RKO (cell line): ENCODE measurements at places on chromosomes 1 and 21.
A peak's percentile ranks its signal among the peaks of the same experiment; 100 is the strongest.

GRCh38 chr1:214022810-214023425 lies 35.1 kb downstream of the PROX1 start:
- no peak for DNase-seq

DNA sequence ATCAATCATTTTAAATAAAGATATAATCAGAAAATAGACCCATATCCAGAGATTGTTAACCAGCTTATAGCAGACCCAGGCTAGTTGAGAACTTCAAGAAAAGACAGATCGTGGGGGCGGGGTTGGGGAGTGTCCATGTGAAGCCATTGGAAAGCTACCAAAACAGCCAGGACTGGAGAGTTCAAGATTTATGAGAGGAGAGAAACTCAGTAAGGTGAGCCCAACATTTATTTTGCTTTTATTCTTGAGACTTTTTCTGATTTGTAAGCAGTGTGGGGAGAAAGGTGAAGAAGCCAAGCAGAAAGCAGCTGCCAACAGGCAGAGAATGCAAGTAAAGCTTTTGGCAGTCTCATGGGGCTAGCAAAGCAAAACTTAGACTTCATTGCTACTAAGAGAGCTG lies 179.9 kb downstream of the VPS13D start:
- no peak for DNase-seq

- no peak for DNase-seq
Observed at GRCh38 chr1:25746299-25747045, 53.5 kb upstream of the SELENON start.

DNA sequence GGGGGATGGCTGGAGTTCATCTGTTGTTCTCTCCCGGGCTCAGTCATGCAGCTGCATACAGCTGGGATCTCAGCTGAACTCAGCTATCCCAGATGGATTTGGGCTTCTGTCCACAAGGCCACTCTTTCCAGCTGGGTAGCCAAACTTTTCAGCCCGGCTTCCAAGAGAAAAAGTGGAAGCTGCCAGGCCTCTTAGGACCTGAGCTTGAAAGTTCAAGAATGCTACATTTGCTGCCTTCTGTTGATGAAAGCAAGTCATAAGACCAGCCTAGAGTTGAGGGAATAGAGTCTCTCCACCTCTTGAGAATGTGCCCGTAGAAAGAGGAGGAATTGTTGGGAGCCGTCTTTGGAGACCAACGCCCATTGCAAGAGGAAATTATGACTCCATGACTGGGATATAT lies 95.3 kb downstream of the C1orf21 start:
- no peak for DNase-seq

DNA sequence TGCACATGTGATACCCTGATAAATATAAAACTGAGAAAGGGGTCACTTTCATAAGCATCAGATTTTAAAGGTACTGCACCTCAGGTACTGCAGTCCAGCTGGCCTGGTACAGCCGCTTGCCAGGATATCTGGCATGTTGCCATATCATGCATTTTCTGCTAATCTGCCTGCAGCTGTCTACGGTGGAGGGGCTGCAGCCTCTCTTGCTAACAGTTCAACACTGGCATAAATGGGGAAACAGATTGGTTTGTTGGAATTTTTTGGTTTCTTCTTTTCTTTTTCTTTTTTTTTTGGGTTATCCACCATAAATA lies 71.5 kb downstream of the MIS18A start:
- DNase-seq, result no peak

GRCh38 chr1:96478228-96478627 lies 243.4 kb upstream of the PTBP2 start:
- DNase-seq, result no peak

DNA sequence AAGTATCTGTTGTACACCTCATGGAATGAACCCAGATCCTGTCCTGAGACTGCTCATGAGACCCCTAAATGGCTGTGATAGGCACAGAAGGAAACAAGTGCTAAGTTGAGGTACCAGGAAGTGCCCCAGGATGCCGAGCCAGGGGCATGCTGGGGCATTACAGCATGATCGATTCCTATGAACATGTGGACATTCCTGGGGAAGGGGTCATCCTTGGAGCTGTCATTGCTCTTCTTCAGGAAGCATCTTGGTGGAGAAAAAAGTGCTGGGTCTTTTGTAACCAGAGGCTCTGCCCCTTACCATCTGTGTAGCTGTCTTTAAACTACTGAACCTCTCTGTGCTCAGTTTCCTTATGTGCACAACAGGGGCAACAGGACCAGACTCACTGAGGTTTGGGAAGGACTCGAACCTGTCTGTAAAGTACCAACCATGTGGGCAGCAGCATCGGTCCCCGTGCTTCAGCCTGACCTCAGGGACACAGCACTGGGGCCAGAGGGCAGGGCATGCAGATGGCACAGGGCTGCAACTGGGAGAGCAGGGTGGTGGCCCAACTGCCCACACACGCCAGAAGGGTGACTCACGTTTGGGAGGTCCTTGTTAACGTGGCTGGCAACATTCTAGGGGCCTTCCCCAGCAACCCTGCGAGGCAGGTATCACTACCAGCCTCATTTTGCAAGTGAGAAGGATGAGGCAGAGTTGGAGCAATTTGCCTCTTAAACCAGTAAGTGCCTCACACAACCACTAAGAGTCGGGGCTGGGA lies 142.3 kb upstream of the EDN2 start:
- no peak for DNase-seq

DNA sequence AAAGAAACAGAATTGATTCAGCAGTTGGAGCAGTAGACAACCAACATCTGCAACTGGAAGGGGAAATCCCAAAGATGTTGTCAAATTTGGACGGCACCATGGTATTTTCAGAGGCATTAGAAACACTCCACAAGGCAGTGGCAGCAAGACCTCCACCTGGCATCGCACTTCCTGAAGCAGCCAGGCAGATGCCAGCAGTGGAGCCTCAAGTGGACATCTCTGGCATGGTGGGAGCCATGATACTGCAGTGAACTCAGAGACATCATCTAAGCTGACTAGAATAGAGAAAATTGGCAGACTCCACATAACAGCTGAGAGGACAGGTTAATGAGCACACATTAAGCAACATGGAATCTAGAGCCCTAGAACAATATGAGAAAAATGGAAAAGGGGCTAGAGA lies 33.9 kb upstream of the RGS8 start:
- DNase-seq, result no peak

- DNase-seq, result no peak
Observed at GRCh38 chr1:186813420-186813819, 15.3 kb upstream of the PLA2G4A start.

GRCh38 chr1:217018648-217019047 lies 295.4 kb upstream of the ESRRG start:
- DNase-seq, result no peak

- DNase-seq, result peak; percentile 80
Observed at GRCh38 chr1:50978144-50978851, 8.3 kb downstream of the CDKN2C start.

DNA sequence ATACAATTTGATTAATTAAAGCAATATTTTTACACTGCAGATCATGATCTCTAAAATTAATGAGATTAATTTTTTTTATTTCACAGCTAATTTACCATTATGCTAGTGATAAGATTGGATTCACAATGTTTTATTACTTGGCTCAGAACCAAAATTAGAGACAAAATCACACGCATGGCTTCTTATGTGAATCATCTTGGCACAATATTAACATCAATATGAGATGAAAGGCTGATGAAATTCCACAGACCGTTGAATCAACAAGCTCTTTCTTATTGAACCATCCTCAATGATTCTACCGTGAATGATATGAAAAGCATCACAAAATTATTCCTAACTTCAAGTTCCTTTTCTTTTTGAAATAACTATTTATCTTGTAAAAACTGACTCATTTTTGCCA lies 544.9 kb downstream of the KCNT2 start:
- no peak for DNase-seq

DNA sequence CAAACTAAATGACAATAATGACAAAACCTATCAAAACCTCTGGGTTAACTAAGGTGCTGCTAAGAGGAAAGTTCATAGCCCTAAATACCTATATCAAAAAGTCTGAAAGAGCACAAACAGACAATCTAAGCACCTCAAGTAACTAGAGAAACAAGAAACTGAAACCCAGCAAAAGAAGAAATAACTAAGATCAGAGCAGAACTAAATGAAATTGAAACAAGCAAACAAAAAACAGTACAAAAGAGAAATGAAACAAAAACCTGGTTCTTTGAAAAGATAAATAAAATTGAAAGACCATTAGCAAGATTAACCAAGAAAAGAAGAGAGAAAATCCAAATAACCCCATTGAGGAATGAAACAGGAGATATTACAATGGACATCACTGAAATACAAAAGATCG lies 44.8 kb upstream of the KIAA0040 start:
- no peak for DNase-seq

DNA sequence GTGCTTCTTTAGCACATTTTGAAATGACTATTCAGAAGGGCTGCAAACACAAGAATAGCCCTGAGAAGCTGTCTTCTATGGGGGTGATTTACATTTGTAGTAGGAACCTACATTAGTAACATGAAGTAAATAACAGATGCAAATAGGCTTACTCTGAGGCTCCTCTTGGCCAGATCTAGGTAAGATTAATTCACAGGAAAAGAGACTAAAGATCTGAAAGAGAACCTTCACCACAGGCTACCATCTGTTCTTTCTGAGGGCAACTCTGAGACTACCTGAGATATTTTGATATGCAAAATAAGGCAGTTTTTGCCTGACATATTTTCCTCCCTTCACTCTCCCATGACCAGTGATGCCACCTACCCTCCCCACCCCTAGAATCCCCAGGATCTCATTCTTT lies 1267.8 kb downstream of the PLA2G4A start:
- DNase-seq, result no peak

DNA sequence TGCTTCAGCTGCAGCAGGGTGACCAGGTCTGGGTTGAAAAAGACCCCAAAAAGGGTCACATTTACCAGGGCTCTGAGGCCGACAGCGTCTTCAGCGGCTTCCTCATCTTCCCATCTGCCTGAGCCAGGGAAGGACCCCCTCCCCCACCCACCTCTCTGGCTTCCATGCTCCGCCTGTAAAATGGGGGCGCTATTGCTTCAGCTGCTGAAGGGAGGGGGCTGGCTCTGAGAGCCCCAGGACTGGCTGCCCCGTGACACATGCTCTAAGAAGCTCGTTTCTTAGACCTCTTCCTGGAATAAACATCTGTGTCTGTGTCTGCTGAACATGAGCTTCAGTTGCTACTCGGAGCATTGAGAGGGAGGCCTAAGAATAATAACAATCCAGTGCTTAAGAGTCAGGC lies 2.9 kb downstream of the C1QA start:
- peak; percentile 57 for DNase-seq

DNA sequence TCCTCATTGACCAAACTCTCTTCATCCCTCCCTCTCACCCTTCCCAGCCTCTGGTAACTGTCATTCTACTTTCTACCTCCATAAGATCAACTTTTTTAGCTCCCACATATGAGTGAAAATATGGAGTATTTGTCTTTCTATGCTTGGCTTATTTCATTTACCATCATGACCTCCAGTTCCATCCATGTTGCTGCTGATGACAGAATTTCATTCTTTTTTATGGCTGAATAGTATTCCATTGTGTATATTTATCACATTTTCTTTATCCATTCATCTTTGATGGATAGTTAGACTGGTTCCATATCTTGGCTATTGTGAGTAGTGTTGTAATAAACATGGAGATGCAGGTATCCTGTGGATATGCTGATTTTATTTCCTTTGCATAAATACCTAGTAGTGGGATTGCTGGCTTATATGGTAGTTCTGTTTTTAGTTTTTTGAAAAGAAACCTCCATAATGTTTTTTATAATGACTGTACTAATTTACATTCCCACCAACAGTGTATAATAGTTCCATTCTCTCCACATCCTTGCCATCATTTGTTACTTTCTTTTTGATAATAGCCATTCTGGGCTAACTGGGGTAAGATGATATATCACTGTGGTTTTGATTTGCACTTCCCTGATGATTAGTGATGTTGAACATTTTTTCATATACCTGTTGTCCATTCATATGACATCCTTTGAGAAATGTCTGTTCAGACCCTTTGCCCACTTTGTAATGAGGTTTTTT lies 35.7 kb downstream of the IARS2 start:
- no peak for DNase-seq

GRCh38 chr1:90220941-90221693 lies 226.2 kb downstream of the ZNF326 start:
- no peak for DNase-seq

- no peak for DNase-seq
Observed at GRCh38 chr1:115183721-115184259, 94.5 kb upstream of the TSPAN2 start.

DNA sequence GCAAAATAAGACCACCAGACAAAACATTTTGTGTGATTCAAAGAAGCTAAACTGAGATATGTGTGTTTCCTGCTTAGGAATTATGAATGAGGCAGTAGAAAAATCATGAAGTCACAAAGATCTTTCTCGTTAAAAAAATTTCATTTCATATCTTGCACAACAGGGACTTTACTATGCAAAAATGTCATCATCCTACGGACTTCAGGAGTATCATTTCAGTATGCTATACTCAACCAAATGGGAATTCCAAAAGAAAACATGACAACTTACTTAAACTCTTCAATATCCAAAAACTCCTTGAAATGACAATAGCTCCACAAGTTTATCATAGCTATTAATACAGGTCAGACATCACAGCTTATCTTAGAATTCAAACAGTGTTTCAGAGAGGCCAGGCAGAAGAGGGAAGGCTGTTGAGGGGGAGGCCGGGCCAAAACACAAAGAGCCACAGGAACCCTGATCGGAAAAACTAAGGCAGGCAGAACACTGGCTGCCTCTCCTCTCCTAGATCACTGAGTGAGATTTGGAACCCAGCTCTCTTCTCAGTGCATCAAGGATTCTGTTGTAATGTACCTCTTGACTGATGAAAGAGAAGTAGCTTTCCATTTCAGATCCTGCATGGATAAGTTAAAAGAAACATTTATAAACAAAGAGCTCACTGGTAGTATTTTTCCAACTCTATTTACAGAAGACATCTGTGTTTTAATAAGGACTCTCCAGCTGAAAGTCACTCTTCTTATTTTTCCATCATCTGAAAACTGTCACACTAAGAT lies 66.9 kb downstream of the TESK2 start:
- no peak for DNase-seq

- DNase-seq, result no peak
Observed at GRCh38 chr1:234613128-234613875, 3.3 kb upstream of the IRF2BP2 start.

DNA sequence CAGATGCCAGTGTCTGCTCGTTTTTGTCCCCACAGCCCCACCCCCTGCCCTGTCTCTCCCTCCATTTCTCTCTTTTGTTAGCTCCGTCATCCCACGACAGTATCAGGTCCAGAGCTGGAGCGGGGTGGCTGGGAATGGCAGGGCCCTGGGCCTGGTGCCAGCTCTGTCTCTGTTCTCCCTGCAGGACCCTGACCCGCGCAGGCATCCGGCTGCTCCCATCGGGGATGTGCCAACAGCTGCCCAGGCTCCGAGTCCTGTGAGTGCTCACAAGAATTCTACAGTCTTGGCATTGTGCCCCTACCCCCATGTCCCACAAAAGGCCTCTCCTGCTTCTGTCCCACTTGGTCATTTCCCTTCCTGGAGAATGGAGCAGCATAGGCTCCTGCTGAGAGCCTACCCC lies 37.4 kb downstream of the UBE2T start:
- DNase-seq, result no peak

DNA sequence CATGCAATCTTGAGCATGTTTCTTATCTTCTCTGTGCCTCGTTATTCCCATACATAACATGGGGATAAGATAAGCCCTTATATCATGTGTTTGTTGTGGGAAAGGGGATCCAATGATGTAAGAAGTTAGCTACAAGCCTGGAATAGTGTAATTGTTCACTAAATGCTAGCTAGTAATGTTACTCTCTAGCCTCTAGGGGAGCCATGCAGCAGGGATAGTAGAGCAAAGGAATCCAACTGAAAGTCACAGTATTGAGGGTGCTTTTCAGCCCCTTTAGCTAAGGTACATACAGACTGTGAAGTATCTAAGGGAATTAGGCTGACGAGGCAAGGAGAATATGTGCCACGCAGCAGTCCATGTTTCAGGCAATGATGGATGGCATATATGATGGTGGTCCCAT lies 46.9 kb downstream of the IL23R start:
- peak; percentile 66 for DNase-seq
